Smooth muscle cell of the umbilical artery (primary cell): ENCODE measurements at places on chromosomes 5 and 9. TPM values are rescaled to one million over a fixed set of nuclear protein-coding genes. Genes with fewer than 3 reads are reported as not detected.

SPATA31C1 gene
- not detected in 2 replicates for total RNA-seq

TICAM2 gene
- total RNA-seq = 5.0 and 5.6 TPM in 2 replicates

CAAP1 gene
- total RNA-seq = 20.8 and 24.7 TPM in 2 replicates

OCLN gene
- total RNA-seq = 0.59 and 0.74 TPM in 2 replicates

CARTPT gene
- not detected in 2 replicates for total RNA-seq

TEK gene
- total RNA-seq = 15.7 and 89.3 TPM in 2 replicates
